BJ (cell line): ENCODE measurements at places on chromosomes 2 and 18.
A peak's percentile ranks its signal among the peaks of the same experiment; 100 is the strongest.

DNA sequence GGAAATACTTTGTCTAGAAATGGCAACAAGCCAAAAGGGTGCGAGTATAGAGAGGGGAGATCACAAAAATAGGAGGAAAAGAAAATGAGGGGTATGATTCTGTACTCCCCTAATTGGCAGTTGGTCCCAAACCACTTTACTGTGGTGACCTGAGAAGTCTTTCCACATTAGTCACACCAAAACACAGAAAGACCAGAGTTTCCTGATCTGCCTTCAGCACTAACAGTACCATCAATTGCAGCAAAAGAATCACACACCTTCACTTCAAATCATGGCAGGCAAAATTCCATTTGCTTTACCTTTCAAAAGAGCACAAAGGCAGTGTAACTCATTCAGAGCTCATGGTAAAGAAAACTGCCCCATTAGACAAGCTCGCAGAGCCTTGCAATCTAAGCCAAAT is 86.8 kb downstream of the ALK start:
- no peak for DNase-seq

DNA sequence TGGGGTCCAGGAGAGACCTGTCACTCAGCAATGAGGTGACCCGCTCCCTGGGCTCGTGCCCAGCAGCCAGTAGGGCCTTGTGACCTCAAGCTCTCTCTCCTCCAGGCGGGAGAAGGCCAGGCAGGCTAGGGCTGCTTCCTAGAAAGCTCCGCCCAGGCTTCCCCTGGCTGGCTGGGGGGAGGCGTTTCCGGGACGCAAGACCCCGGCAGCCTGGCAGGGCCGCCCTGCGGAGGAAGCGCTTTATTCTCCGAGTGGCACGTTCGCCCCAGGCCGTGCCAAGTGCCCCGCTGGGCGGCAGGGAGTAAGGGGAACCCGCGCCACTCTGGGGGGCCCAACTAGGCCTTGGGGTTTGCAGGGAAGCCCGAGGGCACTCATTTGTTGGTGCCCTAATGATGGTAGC is 21.2 kb upstream of the EPAS1 start:
- DNase-seq: no peak

- no peak for DNase-seq
Measured at GRCh38 chr2:39408351-39409136, 28.5 kb downstream of the MAP4K3 start.

DNA sequence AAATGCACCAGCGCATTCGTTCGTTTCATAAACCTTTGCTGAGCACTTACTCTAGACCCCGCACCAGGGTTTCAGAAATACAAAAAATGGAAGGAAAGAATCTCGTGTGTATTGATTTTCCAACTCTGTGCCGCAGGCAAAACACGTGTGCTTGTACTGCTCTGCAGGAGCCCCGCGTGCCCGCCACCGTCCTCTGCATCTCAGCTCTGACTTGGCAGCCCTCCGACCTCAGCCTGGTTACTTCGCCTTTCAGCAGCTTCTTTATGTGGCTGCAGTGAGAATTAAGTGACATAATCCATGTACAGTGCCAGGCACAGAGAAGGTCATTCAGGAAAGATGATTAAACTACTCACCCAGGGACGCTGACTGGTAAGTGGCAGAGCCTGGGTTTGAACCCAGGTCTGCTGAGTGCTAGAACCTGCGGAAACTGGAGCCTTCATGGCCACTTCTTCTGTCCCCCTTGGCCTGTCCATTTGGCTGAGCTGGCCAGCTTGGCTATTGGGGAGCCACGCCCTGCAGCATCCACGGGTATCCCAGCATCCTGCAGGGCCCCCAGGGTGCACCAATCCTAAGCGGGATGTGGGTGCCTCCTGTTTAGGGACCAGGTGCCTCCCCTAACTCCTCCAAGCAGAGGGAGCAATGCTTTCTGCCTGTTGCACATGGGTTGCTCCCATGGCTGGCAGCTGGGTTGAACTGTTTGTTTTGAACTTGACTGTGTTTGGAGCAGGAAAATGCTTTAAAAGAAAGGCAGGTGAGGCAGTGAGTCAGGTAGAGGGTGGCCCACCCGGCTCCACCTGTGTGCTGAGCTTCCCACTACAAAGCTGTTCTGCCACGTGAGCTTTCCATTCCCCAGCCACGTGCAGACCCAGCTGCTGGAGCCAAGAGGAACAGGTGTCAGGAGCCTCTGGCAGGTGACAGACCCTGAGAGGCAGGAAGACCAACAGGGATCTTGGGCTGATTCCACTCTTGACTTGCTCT is 34.3 kb downstream of the INHBB start:
- DNase-seq: no peak

- DNase-seq: no peak
Measured at GRCh38 chr2:85854897-85855296, 33.9 kb downstream of the ST3GAL5 start.

- no peak for DNase-seq
Measured at GRCh38 chr2:152349416-152349815, 14.4 kb downstream of the FMNL2 start.

- peak; percentile 18 for DNase-seq
Measured at GRCh38 chr2:205858881-205859441, 176.7 kb downstream of the NRP2 start.

DNA sequence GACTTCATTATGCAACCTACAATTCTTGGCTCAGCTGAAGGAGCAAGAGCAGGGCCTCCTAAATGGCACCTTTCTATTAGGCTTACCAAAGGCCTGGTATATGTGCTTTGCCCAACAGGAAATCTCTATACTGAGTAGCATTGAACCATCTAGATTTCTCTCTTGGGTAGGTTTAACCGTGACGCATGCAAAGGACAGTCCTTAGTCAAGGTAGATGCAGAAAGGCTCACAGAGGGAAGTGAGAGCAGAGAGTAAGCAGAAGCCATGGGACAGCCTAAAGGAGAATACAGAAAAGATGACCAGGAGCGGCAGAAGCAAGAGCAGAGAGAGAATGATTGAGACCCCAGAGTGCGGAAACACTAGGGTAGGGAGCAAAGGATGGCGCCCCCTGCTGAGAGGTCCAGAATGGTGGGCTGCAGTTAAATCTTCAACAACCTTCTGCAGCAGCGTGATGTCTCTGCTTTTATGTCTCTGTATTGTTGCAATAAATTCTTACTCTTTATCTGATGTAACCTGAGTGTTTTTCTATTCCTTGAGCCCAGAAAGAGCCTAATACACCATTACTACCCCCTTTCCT is 4.7 kb upstream of the OSBPL1A start:
- no peak for DNase-seq

- DNase-seq: no peak
Measured at GRCh38 chr2:929925-930324, 20.7 kb upstream of the SNTG2 start.
